ENCODE measurements at places on chromosomes 11 and 22.

DNA sequence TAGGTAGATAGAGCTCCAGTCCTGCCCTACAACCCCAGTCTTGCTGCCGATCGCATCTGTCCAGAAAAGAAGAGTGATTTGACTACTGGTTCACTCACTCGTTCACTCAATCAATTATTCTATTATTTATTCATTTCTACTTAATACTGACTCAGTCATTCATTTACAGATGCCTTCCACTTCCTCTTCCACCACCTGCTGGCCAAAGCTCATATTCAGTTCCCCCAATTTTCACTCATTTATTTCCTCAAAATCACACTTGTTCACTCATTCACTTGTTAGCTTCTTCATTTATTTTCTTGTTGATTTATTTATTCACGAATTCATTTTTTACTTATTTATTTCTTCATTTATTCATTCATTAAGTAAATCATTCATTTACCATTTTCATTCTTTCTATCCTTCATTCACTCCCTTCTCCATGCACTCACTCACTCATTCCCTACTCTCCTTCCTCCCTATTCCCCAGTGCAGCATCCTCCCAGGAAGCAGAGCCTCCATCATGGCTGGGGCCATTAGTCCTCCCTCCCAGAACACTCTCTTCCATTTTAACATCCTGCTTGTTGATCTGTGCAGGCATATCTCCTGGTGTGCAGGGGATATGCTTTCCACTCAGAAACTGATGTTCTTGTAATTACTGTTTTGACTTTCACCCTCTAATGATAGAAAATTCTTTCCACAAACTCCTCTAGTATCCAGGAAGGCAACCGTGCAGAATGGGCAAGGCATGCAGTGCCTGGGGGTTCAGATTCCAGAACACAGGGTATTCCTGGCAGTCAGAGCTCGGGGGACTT is 281.0 kb downstream of the TENM4 start:
- DNase-seq: no peak

- DNase-seq: no peak
Measured at GRCh38 chr11:72776117-72776843, 17.6 kb downstream of the STARD10 start.

- no peak for DNase-seq
Measured at GRCh38 chr11:108887436-108888238, 222.8 kb downstream of the DDX10 start.

GRCh38 chr22:34592123-34592740 is 473.7 kb upstream of the ISX start:
- no peak for DNase-seq

DNA sequence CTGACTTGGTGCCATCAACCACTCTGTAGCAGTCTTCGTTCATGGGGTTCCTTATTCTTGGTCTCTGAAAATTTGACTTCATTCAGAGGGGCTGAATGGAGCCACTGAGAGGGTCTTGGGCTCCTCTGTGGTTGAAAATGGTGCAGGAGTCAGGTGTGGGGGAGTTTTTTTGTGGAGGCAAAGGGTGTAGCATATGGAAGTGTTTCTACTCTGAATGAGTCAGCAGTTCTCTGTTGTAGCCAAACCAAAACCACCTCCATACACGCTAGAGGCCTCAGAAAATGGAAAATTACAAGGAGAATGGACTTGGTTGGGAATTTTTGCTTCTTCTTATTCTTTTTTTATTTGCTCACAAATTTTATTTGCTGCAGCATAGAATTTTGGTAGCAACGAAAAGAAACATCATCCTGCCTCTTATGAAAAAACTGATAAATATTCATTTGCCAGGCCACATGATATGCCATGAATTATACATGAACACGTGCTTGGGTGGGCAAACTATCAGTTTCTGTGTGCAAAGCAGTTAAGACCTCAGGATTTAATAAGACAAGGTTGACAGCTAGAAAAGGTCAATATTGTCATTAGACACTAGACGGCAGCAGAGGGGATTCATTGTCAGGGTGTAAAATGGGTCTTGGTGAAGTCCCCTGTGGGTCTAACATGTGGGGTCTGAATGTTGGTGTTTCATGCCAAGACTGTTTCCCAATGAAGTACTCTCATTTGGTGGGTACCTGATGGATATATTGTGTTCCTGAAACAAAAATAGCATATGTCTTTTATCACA is 111.7 kb downstream of the MYO18B start:
- DNase-seq: no peak

DNA sequence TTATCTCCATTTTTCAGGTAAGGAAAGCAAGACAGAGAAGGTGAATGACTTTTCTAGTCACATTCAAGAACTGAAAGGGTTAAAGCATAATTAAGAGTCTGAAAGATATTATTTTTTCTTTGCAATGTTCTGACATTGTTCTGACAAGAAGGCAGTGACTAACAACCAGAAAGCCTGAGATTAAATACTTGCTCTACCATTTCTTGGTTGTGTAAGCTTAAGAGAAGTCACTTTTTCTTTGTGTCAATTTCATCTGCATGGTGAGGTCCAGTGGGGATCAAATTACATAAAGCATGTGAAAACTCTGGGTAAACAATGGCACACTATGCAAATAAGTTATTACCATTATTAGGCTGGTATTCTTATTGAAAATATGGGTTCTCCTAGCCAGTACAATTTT is 73.7 kb downstream of the PHF21A start:
- DNase-seq: no peak

GRCh38 chr22:35663371-35663770 is 15.1 kb downstream of the APOL6 start:
- no peak for DNase-seq

GRCh38 chr11:32088117-32088941 is 2.5 kb upstream of the RCN1 start:
- DNase-seq: peak; percentile 61

DNA sequence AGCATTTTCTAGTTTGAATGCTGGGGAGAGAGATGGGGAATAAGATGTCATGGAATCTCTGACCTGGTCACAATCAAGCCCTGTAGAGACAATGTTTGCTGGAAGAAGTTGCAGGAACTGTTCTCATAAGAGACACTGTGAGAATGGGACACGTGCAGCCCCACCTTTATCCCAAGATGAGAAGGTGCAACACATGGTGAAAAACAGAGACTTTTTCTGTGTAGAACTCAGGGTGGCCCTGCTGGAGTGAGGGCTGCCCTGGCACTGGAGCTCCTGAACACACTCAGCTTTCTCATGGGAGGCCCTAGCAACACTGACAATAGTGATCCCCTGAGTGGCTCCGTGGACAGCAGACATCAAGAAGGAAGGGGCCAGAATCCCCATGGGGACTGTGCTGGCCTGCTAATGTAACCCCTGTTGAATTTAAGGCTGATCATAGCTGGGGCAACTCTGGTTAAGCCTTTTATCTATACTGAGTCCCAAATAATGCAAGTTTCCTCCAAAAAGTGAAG is 106.6 kb downstream of the ME3 start:
- no peak for DNase-seq

DNA sequence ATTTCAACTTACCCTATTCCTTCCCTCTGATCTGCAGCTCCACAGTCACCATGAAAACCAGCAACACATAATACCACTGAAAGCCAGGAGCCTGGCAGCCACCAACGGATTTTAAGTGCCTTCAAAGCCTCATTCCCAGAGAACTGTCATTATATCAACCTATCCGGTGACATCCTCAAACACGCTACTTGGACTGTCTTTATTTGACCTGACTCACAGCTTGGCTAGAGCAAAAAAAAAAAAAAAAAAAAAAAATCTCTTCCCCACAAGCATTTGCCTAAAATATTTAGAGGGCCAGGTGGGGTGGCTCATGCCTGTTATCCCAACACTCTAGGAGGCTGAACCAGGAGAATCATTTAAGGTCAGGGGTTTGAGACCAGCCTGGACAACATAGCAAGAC is 32.4 kb upstream of the ARHGAP32 start:
- no peak for DNase-seq

GRCh38 chr11:118529584-118530175 is 1.3 kb upstream of the TMEM25 start:
- no peak for DNase-seq

- DNase-seq: no peak
Measured at GRCh38 chr11:68965901-68966853, 14.6 kb downstream of the MRGPRD start.

DNA sequence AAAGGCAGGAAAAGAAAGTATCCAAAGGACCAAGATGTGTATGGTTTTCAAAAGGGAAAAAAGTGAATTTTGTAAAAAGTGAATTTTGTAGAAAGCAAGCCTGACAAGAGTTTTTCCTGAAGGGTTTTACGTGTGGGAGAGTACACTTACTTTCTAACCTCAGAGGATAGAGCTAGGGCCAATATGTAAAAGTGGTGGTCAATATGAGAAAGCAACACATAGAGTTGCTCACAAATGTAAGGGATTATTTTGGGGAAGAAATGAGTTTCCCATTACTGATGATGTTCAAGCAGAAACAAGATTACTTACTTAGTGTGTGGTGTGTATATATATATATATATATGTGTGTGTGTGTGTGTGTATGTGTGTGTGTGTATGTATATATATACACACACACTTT is 162.5 kb downstream of the SWAP70 start:
- no peak for DNase-seq

DNA sequence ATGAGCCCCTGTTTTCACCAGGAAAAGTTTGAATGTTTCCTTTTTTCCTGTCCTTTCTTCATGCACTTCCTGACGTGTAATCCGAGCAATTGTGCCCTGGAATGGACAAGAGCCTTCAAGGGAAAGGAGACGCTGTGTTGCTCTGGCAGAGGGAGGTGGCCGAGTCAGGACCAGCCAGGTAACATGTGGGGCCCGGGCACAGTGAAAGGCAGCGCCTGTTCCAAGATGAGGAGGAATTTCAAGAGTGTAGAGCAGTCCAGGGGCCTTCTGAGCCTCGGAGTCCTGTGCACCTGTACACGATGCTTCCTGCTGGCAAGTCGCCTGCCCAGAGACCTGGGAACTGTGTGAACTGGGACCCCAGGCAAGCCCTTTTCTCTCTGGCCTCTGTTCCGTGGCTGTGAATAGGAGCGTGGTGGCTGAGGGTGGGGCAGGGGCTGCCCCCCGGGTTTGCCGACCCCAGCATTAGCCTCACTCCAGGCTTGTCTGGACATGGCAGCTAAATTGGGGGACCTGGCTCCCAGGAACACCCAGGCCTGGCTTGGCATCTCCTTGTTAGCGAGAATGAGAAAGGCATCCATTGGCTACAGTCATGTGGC is 92.0 kb downstream of the MYEOV start:
- DNase-seq: no peak

DNA sequence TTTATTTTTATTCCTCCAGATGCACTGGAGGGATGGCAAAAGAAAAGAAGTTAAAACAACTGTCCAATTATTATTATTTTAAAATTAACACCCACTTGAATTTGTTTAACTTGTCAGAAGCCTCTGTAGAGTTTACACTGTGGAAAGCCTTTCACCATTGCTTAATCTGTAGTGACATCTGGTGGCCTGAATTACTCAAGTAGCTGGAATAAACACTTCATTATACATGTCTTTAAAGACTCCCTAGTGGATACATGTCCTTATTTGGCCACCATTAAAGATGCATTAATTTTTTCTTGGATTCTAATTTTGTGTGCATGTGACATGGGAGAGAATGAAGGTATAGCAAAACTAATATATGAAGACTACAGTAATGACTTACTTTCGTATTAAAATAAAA is 1496.5 kb downstream of the FAM181B start:
- peak; percentile 4 for DNase-seq

GRCh38 chr11:111620518-111620917 is 18.3 kb downstream of the SIK2 start:
- no peak for DNase-seq

DNA sequence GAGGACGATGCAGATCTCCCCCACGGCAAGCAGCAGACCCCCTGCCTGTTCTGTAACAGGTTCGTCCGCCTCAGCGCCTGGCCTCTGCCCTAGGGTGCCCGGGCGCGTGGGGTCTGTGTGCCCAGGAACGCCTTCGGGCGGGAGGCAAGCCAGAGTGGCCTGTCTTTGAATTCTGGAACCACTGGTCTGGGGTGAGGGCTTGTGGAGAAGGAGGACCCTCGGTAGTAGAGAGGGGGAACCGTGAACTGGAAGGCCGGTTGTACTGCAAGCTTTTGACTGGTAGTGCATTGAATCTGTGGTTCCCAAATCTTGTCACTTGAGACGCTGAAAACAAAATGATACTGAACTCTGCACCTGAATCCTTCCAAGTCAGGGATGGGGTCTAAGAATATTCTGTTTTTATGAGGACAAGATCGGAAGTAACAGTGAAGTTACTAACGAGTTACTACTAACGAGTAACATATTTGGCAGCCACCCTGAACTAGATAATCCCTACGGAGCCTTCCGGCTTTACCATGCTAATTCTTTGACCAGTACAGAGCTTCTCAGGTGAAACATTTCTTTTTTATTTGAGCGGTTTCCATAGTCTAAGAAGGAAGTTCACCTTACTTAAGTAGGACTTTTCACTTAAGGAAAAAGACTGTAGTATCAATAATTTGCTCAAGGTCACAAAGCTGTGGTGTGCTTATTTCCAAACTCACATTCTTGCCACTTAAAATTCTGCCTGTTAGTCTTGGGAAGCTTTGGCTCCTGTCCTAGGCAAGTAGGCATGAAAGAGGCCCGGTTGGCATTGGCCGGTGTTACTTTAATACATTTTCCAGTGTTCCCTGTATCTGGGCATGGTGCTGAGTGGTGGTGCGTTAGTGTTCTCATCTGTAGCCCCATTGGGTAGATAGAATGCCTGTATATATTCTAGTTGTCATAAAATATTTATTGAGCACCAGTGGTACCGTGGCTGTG is 860 bp downstream of the PRMT3 start:
- DNase-seq: no peak

- DNase-seq: no peak
Measured at GRCh38 chr11:23765682-23766252, 731.1 kb upstream of the LUZP2 start.

- peak; percentile 89 for DNase-seq
Measured at GRCh38 chr11:66579017-66579606, 10.7 kb upstream of the CTSF start.

DNA sequence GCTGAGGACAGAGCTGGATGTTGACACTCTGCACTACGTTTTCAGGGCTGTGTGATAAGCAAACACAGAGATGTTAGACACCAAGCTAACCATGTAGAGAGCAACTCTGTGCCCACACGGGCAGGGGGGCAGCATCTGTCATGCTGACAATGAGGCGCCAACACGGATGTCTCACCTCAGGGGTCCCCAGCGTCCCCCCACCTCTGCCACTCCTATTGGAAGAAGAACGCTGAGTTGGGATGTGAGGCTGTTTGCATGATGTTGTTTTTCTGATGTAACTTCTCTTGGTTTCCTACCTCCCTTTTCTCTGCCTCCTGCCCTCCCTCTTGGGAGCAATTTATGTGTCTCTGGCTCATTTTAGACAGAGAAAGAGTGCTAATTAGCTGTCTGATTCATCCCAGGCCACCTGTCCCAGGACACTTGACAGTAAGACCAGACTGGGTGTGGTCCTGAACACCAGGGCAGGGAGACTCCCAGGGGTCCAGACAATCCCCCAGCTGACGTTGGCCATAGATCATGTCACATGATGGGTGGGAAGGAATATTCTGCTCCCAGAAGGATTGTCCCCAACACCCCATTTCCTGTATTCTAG is 89.2 kb upstream of the NCAM1 start:
- DNase-seq: no peak

- DNase-seq: peak; percentile 87
Measured at GRCh38 chr11:118240999-118241763, 11.0 kb downstream of the MPZL3 start.

GRCh38 chr11:33898957-33899356 is 7.1 kb upstream of the LMO2 start:
- no peak for DNase-seq

- peak; percentile 81 for DNase-seq
Measured at GRCh38 chr11:75474878-75475766, 42.1 kb upstream of the KLHL35 start.
